Mammary microvascular endothelial cell (primary cell): ENCODE measurements at places on chromosomes 7 and 10. TPM values are rescaled to one million over a fixed set of nuclear protein-coding genes. Genes with fewer than 3 reads are reported as not detected.

Gene HOXA3
- total RNA-seq = 11.0 and 11.1 TPM in 2 replicates

Gene ASAH2
- total RNA-seq = 0.64 and 1.00 TPM in 2 replicates

Gene RAPGEF5
- total RNA-seq = 44.0 and 56.5 TPM in 2 replicates

Gene ZNF804B
- total RNA-seq = not detected in 2 replicates

Gene PLPP4
- total RNA-seq = not detected in 2 replicates

Gene MDFIC
- total RNA-seq = 17.0 and 19.8 TPM in 2 replicates

Gene MMD2
- not detected in 2 replicates for total RNA-seq

Gene MPLKIP
- total RNA-seq = 61.1 and 76.5 TPM in 2 replicates

Gene PKD2L1
- not detected in 2 replicates for total RNA-seq

Gene PTPRZ1
- not detected in 2 replicates for total RNA-seq
